ENCODE measurements at places on chromosomes 13 and 19. TPM values are rescaled to one million over a fixed set of nuclear protein-coding genes. Genes with fewer than 3 reads are reported as not detected.

ZNF556 gene
- not detected for total RNA-seq

OR10H1 gene
- total RNA-seq: not detected

RNF113B gene
- not detected for total RNA-seq

CLEC11A gene
- 11.4 TPM for total RNA-seq

CSNK1G2 gene
- total RNA-seq: 53.6 TPM

All from A549 treated with Mapracorat at 1 μM for 4 hours (cell line).